ENCODE measurements at places on chromosomes 16 and 17. TPM values are rescaled to one million over a fixed set of nuclear protein-coding genes. Genes with fewer than 3 reads are reported as not detected.

The CDRT15 gene
- not detected for total RNA-seq

- no peak for DNase-seq
These were observed 121.8 kb upstream of the NUDT7 start for GRCh38 chr16:77600555-77600954.

The SRSF1 gene
- total RNA-seq = 141 TPM

DNA sequence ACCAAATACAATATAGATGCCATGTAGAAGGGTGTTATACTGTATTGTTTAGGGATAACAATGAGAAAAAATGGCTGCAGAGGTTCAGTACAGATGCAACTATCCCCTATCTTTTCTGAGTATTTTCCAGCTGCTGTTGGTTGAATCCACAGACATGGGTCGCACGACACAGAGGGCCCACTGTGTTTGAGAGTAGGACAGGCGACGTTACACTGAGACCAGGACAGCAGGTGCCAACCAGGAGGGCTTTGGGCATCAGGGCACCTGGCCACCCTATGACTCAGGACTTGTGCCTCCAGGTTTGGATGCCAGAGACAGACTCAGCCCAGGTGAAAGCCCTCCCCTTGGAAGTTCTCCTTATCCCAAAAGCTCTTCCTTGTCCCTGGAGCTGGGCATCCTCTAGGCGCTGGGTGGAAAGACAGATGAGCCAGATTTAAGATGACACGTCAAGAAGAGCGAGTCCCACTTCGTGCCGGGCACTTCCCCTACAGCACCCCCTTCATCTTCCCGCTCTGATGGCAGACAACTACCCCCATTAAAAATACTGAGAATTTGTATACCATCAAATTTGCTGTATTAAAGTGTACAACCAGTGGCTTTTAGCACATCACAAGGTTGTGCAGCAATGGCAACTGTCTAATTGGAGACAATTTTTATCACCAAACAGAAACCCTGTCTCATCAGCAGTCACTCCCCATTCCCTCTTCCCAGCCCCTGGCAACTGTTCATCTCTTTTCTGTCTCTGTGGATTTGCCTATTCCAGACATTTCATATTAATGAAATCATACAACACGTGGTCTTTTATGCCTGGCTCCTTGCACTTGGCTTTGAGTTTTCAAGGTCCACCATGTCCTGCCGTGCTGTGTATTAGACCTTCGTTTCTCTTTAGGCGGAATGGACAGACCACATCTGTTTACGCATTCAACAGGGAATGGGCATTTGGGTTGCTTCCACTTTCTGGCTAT is 30.6 kb downstream of the TNFRSF13B start:
- no peak for DNase-seq
